ENCODE measurements at places on chromosomes 5 and 9. TPM values are rescaled to one million over a fixed set of nuclear protein-coding genes. Genes with fewer than 3 reads are reported as not detected.
A peak's percentile ranks its signal among the peaks of the same experiment; 100 is the strongest.

The ELOVL7 gene
- total RNA-seq: 12.9 TPM

The IFNB1 gene
- total RNA-seq: not detected

The ZFAND5 gene
- total RNA-seq: 179 TPM

The DRD1 gene
- 0.10 TPM for total RNA-seq

- DNase-seq: no peak
Observed at GRCh38 chr5:116883875-116884274, 309.3 kb upstream of the SEMA6A start.

GRCh38 chr9:74412236-74412979 is 84.7 kb upstream of the RORB start:
- DNase-seq: no peak

DNA sequence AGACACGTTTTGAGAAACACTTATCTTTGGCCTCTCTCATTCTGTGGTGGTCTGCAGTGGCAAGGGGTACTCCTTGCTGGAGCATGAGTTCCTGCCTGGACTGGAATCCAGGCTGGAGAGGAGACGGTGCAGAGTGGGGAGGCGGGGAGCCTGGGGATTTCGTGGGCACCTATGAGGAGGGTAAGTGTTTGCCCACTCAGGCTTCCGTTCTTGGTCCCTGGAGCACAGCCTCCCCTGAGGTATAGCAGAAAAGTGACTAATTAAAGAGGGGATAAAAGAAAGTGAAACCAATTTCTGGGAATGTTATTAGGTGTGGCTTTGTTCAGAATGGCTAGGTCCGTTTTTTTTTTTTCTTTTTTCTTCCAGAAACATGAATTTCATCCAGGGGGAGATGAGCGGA is 90.8 kb downstream of the ARHGAP26 start:
- DNase-seq: no peak

GRCh38 chr5:76445830-76446229 is 42.7 kb downstream of the IQGAP2 start:
- DNase-seq: no peak

- DNase-seq: no peak
Observed at GRCh38 chr9:8205576-8205975, 406.0 kb upstream of the DMAC1 start.

GRCh38 chr5:178314061-178314660 is 81.6 kb upstream of the PHYKPL start:
- DNase-seq: no peak

GRCh38 chr5:89313804-89314588 is 431.0 kb upstream of the MEF2C start:
- DNase-seq: no peak

DNA sequence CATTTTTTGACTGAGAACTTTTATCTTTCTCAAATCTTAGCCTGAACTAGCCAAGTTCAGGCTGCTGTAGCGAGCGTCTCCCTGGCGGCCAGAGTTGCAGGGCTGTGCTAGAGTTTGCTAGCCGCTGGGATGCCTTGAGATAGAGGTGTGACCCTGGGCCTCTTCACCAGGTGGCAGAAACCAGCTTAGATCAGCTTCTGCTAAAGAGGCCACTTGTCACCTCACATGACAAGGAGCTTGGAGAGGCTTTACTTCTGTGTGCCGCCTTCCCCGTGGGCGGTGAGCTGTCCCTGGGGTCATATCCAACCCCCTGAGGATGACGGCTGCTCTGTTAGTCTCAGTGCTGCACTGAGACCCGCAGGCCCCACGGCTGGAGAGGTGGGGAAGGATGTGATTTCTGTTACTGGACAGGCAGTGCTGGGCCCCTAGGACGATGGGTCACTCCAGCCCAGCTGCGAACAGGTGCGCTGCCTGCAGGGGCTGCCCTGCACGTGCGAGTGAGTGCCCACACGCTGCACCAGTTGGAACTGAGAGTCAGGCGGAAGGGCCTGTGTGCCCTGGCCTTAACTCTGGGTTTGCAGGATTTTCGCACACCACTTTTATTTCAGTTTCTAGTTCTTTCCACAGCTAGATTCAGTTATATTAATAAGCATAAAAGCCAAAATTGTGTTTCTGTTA is 63.8 kb downstream of the EHMT1 start:
- no peak for DNase-seq

GRCh38 chr5:177982072-177982727 is 13.8 kb downstream of the PROP1 start:
- DNase-seq: no peak

- DNase-seq: no peak
Observed at GRCh38 chr9:78014776-78015175, 16.8 kb downstream of the GNAQ start.

DNA sequence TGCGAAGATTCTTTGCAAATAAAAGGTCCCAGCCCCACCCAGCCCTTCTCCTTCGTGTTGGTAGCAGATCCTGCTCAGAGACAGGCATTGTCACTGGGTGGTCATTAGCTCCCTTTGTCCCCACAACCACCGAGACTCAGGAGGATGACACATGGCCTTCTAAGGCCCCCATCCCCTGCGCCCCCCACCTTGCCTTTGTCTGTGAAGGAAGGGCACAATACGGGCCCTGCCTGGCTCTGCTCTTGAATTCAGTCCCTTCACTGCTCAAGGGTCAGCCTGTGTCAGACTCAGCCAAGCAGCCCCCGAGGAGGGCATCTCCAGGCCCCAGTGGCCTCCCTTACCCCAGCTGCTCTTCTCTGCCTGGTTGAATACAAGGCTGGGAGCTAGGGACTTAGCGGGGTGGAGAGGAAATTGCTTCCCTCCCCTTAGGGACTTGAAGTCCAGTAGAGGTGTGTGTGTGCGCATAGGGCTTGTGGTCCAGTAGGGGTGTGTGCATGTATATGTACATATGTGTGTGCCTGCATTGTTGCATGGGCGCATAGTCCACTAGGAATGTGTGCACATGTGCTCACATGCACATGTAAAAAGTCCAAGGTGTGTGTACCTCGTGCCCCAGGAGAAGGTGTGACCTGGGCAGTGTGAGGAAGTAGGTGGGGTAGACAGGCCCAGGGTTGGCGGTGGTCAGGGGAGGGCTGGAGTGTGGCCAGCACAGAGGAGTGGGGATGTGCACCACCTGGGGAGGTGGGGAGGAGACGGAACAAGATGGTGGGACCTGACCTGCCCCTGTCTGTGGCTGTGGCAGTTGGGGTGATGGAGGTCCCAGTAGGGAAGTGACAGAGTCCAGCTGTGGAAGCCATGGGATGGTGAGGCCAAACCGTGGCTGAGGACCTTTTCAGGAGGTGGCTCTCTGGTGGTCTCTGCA is 59.1 kb downstream of the PHF2 start:
- no peak for DNase-seq

DNA sequence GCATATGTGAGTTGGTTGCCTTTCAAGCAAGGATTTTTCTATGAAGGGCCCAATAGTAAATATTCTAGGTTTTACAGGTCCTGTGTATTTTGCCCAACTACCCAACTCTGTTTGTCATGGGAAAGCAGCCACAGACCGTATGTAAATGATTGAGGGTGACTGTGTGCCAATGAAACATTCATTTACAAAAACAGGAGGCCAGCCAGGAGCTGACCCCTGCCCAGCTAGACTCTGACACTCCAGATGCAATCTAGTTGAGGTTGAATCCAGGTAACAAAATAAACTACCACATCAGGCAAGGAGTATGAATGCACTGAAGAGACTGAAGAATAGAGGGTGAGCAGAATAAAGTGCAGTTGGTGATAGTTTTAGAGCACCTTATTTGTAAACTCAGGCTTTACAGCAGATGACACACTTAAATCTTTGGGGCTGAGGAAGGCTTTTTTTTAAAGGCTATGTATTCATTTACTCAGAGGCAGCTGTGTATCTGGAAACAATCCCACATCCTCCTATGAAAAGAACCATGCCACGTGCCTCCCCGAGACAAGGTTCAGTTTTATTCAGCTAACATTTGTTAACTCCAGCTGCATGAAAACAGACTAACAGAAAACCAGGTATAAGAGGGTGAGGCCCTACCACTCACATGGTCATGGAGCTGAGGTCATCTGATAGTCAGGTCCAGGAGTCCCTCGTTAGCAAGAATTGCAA is 60.7 kb downstream of the SLC1A1 start:
- DNase-seq: no peak

DNA sequence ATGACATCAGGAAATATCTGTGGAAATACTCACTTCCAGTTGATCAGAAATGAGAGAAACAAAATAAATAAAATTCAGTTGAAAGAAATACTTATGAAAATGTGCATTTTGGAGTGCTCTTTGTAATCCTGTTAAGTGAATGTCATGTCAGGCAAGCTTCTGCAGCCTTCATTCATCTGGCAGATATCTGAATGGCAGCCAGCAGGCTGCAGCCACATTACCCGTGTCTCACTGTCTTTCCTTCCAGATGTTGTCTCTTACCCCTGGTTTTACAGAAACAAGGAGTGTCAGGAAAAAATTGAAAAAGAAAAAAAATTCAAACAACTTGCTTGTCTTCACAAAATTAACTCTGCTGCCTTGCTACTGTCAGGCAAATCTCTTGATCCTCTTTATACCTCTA is 445.0 kb upstream of the RIOK2 start:
- DNase-seq: peak; percentile 50
